CD14-positive monocyte (primary cell): ENCODE measurements at places on chromosomes 7 and 10.

- no peak for DNase-seq
Measured at GRCh38 chr10:67903581-67903980, 19.1 kb downstream of the SIRT1 start.

- no peak for DNase-seq
Measured at GRCh38 chr7:82241356-82241755, 202.2 kb downstream of the CACNA2D1 start.

- peak; percentile 44 for DNase-seq
Measured at GRCh38 chr10:113953505-113954272, 90.0 kb upstream of the ADRB1 start.

GRCh38 chr10:26432938-26433337 lies 5.2 kb upstream of the APBB1IP start:
- peak; percentile 56 for DNase-seq

- DNase-seq: no peak
Measured at GRCh38 chr7:41629711-41630111, 73.2 kb downstream of the INHBA start.

GRCh38 chr7:16755397-16755796 lies 1.8 kb downstream of the TSPAN13 start:
- no peak for DNase-seq

GRCh38 chr7:129492391-129492790 lies 9.9 kb upstream of the SMKR1 start:
- no peak for DNase-seq

DNA sequence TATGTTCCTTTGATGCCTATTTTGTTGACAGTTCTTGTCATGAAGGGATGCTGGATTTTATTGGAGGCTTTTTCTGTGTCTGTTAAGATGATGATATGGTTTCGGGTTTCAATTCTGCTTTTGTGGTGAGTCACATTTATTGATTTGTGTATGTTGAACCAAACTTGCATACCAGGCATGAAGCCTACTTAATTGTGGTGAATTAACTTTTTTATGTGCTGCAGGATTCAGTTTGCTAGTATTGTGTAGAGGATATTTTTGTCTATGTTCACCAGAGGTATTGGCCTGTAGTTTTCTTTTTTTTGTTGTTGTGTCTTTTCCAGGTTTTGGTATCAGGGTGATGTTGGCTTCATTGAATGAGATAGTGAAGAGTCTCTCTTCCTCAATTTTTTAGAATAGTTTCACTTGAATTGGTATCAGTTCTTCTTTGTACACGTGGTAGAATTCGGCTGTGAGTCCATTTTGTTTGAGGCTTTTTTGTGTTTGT lies 345.9 kb downstream of the KIF20B start:
- no peak for DNase-seq

- no peak for DNase-seq
Measured at GRCh38 chr7:158902427-158902826, 46.1 kb downstream of the DYNC2I1 start.

DNA sequence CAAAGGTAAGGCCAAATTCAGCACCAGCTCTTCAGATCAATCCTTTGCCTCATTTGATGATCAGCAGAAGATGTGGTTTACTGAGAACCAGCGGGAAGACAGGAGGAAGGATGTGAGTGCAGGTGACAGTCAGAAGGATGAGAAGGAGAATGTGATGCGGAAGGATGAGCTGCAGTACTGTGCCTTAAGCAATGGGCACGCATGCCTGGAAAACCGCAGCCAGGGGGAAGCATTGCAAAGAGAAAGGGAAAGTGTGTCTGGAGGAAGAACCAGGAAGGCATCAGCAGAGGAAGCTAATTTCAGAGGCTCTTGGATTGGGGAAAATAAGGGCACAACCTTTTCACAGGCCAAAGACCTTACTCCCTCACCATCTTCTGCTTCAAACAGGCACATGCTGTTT lies 25.7 kb downstream of the C10orf71 start:
- peak; percentile 71 for DNase-seq

DNA sequence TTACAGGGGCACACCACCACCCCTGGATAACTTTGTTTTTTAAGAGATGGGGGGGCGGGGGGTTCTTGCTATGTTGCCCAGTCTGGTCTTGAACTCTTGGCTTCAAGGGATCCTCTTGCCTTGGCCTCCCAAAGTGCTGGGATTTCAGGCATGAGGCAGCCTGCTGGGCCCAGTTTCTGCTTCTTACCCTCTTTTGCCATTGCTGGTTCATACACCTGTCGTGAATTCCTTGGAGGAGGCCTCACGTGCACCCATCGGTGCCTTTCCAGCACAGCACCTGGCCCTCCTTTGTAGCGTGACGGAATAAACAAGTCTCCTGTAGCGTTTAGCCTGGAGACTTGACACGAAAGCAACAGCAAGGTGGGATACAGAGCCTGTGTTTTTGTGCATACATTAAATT lies 75.5 kb downstream of the CARD11 start:
- DNase-seq: no peak

- DNase-seq: peak; percentile 12
Measured at GRCh38 chr10:95397747-95398146, 106.9 kb upstream of the PDLIM1 start.

- no peak for DNase-seq
Measured at GRCh38 chr10:60849217-60849616, 70.9 kb downstream of the CDK1 start.

DNA sequence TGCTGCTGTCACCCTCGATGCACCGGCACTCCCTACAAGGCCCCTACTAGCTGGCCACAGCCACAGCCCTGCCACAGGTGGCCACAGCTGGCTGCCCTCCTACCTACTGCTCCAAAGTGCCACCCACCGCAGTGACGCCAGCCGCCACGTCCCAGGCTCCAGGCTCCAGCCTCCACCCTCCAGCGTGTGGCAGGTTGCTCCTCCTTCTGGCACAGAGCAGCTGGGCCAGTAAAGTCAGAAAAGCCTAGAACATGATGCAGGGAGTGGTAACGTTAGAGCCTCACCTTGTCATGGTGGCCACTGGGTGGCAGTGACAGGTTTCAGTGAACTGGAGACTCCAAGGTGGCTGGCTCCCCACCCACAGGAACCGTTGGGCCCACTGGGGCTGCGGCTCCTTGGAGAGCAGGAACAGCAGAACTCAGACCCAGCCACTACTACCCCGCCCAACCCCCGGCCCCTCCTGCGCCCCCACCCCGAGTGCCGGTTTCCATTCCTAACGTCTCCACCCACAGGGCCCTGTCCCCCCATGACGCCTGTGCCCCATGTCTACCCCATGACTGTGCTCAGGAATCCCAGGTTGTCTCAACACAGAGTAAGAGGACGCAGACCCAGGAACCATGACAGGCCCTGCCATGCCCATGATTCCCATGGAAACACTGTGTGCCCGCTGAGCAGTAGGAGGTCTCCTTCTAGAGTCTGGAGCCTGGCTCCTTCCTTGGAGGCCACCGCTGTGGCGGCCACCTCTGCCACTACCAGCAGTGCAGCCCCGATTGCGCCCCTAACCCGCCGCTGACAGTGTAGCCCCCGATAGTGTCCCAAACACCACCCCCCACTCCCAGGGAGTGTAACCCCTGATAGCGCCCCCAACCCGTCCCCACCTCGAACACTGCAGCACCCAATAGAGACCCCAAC lies 52.3 kb upstream of the ZNF33B start:
- DNase-seq: no peak

DNA sequence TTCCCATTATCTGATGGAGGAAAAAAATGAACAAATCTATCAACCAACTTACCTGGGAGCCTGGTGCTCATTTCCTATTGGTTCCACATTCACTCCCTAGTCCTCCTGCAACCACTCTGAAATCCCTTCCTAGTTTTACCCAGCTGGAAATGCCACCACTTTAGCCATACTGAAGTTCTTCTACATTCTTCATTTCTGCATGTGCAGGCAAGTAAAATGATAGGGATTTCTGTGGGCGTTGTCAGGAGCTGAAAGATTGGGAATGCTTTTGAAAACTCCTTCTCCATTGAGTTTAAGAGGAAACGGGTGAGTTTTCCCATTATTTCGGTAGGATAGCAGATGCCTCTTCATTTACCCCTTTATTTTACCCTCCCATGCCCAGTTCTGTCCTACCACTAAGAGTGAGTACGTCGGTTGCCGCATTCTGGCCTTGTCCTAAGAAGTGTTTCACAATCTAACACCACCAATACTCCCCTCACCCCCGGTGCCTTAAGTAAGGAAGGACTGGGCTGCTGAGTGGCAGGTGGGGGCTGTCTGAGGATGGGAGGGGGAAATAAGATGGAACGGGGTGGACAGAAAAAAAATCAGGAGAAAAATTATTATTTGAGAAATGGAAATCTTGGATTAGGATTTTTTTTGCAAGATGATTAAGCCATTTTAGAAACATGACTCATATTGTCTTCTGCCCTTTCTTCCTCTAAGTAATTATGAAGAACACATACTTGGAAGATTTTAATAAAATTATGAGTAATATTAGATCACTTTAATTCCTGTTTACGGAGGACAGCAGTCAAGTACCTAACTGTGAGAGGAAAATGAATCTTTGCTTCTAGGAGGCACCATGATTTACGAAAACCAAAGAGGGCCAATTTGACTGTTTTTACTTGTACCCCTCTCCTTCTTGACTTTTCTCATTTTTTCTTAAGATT lies 13.2 kb upstream of the TAS2R60 start:
- peak; percentile 46 for DNase-seq

DNA sequence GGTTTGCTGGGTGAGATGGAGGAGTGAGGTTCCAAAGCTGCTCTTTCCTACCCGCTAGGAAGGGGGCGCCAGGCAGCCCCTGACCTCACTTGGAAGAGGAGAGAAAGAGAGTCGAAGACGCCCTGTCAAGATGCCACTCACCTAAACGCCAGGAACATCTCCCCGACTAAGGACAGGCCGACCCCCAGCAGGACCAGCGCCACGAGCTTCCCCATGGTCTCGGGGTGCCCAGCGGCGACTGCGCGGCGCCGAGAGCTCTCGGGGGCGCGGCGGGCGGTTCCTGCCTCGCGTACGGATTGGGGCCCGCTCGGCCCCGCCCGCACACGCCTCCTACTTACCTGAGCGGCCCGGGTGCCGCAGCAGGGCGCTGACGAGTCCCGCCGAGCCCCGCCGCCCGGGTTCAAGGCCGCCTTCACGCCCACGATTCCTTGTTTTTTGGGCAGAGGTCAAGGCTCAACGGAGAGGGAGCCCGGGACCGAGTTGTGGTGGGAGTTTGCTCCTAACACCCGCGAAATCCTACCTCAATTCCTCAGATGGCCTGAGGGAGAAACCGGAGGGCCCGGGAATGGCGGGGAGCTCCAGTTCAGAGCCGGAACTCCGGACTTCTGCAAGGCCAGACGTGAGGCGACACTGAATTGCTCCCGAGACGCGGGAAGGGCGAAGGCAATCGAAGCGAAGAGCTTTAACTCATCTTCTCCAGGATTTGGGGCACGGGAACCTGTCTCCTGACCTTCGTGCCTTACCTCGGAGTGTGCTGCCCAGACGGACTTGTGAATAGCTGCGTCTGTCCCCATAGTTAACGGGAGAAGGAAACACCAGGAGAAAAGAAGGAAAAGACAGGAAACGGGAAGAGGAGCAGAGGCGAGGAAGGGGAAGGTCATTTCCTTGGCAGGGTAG lies at the start of gene PON3:
Gene PON3 (minus strand): TSS at position 240 of the 897 bp plus-strand sequence. CDS start 25 bp downstream, at position 215.
- DNase-seq: no peak

GRCh38 chr10:63801166-63801565 lies 280.0 kb downstream of the REEP3 start:
- DNase-seq: no peak

DNA sequence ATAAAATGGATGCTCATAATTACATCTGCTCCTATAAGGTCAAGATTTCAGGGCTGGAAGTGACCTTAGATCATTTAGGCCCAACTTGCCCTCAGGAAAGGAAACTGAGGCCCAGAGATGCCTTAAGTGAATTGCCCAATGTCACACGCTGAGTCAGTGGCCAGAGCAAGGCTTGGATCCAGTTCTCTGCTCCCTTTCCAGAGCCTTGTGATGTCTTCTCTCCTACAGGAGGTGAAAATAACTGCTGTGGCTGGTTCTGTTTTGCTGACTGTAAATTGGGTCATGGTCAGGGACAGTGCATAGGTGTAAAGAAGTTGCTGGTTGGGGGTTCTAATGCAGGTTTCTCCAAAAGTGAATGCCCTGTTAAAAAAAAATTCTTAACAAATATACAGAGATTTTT lies 91.3 kb downstream of the TCF7L2 start:
- DNase-seq: no peak

DNA sequence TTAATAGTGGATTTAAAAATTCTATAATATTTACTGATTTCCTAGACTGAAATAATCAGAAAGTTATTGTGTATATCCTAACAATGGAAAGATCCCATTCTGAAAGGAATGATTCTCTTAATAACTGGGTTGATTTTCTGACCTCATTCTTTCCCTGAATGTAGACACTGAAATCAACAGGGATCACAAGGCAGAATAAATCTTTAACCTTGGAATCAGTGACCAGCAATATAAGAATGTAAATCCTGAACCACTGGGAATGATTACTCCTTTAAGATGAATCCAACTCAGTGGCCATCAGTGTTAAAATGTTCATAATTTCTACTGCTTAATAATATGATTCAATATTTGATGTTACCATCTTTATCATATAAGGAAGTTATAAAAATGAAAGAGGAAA lies 47.6 kb downstream of the ANKRD26 start:
- DNase-seq: no peak

GRCh38 chr7:157678501-157678900 lies 341.7 kb downstream of the DNAJB6 start:
- no peak for DNase-seq

- DNase-seq: no peak
Measured at GRCh38 chr7:102817616-102818573, 69.1 kb downstream of the FAM185A start.
